RWPE1 (cell line): ENCODE measurements at places on chromosomes 12 and 14.

GRCh38 chr14:87387806-87388205 lies 605.2 kb downstream of the GALC start:
- no peak for DNase-seq

DNA sequence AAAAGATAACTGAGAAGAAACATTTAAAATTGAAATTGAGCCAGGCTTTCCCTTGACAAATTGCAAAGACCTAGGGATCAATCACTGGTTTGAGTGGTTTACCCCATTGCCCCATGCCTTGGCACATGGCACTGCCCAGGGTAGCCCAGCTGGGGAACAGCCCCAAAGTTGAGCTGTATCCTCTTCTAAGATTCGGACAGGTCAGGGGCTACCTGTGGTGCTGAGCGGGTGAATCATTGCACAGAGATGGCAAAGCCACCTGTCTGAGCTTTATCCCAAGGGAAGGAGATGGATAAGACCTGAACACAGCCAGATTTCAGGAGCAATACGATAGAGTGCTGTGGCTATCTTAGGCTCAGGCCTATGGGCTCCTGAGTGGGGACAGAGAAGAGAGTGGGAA lies 7.0 kb downstream of the IFI27L2 start:
- DNase-seq, result no peak

GRCh38 chr12:85681333-85681732 lies 154.9 kb downstream of the RASSF9 start:
- DNase-seq, result no peak

DNA sequence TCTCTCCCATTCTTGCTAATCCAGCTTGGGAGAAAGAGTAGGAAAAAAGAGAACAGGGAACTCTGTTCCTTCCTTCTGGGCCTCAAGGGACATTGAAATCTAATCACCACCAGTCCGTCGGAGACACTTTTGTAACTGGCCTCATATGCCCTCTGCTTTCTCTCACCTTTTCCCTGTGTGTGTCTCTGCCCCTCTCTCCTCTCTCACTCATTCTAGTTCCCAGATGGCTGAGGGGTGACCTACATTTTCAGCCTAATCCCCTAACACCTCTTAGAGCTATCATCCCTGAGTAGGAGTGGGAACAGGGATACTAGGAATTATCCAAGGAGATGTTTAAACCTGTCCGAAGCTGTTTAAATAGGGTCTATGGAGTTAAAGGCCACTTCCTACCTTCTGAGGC lies 8.9 kb upstream of the PCK2 start:
- no peak for DNase-seq

DNA sequence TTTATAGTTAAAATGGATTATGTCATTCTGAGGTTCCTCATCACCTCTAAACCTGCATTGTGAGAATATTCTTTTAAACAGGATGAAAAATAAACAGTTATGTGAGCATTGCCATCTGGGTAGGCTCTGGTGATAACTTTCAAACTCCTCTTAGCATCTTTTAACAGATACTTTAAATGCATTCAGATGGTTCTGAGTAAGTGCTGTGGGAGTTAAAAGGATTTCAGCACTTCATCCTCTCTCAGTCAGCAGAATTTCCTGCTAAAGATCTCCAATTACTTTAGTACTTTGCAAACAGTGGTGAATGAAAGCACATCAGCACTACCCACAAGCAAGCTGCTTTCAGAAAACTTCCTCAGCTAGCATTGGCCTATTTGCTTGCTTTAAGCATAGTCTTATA lies 59.3 kb upstream of the TMTC1 start:
- DNase-seq, result no peak

GRCh38 chr12:51341251-51342007 lies 5.0 kb downstream of the CELA1 start:
- peak; percentile 68 for DNase-seq

DNA sequence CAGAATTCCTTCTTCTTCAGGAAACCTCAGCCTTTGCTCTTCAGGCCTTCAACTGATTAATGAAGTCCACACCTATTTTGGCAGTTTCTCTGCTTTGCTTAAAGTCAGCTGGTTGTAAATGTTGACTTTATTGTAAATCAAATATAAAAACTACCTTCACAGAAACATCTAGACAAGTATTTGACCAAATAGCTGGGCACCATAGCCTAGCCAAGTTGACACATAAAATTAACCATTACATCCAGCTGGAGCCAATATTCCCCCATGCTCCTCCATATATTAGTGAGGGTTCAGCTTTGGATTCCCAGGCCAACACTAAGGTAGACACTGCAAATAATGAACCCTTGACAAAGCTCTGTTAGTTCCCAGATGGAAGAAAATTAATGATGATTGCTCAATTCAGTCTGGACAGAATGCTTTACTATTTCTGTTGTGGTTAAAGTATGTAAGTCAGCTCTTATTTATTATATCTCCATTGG lies 125.5 kb downstream of the ZFP36L1 start:
- DNase-seq, result no peak

GRCh38 chr14:55532645-55533344 lies 47.2 kb upstream of the KTN1 start:
- no peak for DNase-seq

DNA sequence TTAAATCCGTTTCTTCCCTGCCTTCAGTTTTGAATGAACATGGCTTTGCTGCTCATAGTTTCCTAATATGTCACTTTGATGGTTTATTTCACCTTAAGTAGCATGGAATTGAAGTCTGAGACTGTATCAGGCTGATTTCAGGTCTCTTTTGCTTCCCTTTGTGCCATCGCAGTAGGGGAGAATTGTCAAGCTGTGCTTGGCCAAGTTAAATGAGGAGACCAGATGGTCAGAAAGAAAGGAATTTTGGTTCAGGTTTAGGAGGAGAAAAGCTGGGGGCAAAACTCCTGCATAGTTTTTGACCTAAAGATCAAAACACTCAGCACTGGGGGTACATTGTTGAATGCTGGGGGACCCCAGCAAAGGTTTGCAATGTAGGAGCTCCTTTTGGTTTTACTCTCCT lies 398.4 kb downstream of the NUAK1 start:
- no peak for DNase-seq

DNA sequence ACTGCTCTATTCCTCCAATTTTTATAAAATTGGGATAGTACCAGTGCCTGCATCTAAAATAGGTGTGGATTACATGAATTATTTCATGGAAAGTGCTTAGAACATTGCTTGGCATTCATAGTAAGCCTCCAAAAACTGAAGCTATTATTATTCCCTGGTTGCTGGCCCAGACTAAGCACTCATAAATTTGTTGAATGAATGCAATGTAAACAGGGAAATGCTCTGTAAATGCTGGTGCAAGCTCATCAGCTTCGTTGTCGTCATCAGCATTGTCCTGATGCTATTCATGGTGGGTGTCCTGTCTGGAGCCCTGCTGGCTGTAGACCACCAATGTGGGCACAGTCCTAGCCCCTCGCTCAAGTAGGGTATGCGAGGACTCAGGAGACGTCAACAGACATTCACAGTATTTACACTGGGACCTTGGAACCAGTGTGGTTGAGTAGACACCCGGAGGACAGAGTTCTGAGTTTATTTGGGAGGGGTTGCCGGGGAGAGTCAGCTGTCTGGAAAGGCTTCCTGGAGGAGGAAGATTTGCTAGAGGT lies 16.5 kb downstream of the BDKRB2 start:
- DNase-seq, result no peak

DNA sequence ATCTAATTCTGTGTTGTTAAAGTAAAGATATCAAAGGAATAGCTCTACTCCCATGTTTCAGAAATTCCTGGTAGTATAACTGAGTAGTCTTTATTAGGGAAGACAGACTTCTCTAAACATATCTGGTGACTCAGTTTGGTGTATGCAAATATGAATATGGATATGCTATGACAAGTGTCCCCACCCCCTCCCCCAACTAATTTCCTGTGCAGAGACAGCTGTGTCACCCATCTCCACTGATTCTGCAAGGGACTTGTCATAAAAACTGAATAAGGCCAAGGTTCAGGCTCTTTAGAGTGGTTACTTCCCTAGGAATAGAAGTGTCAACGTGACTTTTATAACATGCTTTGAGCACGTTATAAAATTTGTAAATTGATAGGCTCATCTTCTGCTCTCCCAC lies 429.1 kb downstream of the DAD1 start:
- no peak for DNase-seq

DNA sequence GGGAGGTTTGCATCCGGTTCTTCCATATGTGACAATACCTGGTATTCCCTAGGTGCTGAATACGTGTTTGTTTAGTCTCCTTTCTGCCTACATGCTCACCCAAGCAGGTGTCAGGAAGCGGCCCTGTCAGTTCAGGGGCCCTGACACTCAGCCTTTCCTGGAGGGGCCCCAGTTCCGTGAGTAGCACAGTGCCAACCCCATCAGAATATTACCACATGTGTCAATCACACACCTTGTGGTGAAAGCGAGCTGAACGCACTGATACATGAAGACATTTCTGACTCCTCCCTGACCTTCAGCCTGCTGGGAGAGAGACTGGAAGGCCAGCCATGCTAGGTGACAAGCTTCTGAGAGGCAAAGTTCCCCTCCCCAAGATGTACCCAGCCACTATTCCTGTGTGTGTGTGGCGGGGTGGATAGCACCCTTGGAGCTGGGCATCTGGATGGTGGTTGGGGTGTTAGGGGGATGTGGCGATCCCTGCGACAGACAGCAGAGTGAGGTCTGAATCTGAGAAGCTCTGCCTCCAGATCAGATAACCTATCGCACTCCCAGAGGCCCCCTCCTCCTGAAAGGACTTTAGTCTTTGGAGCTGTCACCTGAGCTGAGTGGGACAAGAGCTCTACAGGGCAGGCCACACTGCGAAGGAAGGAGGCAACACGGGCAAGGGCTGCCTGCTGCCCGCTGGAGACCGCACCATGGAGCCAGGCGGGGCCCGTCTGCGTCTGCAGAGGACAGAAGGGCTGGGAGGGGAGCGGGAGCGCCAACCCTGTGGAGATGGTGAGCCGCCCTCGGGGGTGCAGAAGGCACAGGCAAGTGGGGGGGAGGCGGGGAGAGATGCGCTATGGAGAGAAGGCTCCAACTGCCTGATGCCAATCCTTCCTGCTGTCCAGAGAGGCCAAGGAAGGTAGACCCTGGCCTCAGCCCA lies at the start of gene SOAT2:
SOAT2 (plus strand) TSS at position 604 of the 925 bp plus-strand sequence; CDS start at position 696, 92 bp downstream.
- no peak for DNase-seq

- no peak for DNase-seq
These were observed 52.5 kb downstream of the KIAA0586 start for GRCh38 chr14:58479975-58480374.

GRCh38 chr12:122839907-122840554 lies 4.8 kb downstream of the HIP1R start:
- DNase-seq, result no peak

DNA sequence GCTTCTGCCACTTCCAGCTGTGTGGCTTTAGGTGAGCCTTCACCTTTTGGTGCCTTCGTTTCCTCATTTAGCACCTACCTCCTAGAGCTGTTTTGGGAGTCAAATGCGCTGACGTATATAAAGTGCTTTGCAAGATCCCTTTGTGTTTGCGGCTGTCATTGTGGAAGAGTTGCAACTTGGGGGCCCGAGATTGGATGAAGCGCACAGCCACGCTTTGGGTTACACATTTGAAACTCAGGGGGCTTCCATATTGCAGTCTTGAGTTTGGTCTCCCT lies 636 bp upstream of the ARL6IP4 start:
- DNase-seq, result no peak

GRCh38 chr14:50974118-50974517 lies 29.8 kb upstream of the PYGL start:
- DNase-seq, result no peak

GRCh38 chr14:70595443-70596185 lies 4.8 kb downstream of the MED6 start:
- no peak for DNase-seq

GRCh38 chr14:94536836-94537235 lies 24.4 kb upstream of the SERPINA4 start:
- no peak for DNase-seq

DNA sequence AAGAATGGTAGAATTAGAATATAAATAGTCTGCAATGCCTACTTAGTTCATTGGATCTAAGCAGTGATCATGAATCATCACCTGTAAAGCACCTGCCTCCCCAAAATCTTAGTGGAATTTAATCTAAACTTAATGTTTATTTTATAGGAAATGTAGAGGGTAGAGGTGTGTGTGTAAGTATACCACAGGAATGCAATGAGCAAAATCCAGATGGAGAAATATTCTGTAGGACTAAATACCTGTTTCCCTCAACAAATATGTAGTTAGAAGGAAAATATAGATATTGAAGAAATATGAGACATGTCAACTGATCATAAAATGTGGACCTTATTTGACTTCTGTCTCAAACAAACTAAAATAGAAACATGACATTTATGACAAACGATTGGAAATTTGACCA lies 839.2 kb upstream of the FBXO33 start:
- no peak for DNase-seq

DNA sequence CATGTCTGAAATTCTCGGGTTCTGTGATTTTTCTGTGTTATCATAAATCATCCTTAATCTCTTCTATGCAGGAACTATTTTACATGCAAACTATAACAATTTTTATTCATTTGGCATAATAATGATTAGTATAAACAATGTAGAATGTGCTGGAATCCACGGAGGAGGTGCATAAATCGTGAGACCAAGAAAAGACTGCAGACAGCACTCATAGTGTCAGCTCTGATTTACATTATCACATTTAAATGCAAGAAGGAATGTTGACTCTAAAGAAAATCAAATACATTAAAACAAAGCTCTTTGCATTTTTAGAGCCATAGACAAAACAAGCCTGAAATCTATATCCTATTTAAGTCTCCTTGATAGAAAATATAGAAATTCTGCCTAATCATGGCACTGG lies 501.7 kb upstream of the STXBP6 start:
- DNase-seq, result no peak

DNA sequence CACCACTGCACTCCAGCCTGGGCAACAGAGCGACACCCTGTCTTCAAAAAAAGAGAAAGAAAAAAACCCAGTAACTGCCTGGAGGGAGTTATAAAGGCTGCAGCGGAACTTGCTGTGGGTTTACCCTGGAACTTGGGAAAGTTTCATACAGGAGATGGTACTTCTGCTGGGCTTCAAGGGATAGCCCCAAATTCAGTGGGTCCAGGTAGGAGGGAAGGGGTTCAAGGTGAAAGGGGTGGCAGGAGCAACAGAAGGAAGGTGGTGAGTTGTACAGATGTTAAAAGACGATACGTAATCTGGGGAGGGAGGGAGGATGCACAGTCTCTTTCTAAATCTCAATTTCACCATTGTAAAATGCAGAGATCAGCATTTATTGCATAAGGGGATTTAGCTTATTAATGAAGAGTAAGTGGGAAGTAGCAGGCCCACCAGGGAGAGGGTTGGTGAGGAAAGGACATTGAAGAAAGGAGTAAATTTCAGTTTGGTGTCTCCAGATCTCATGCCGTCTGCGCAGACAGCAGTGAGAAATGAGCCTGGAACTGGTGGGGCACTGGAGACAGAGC lies 8.5 kb upstream of the GAS2L3 start:
- DNase-seq, result no peak

GRCh38 chr12:29103539-29103974 lies 45.5 kb upstream of the FAR2 start:
- no peak for DNase-seq

DNA sequence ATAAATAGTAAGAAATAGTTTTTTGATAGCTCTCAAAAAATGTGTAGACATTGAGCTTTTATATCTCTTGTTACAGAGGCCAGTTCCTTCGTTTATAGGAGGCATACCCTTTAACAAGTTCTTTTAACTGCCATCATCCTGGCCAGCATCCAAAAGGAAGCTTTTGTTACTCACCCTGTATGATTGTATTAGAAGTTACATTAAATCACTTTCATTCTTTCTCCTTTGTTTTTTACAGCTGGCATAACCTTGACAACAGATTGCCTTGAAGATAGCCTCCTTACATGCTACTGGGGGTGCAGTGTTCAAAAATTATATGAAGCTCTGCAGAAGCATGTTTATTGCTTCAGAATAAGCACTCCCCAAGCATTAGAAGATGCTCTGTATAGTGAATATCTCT lies 20.1 kb downstream of the CGRRF1 start:
- no peak for DNase-seq
